ENCODE measurements at places on chromosomes 7 and 10.

- DNase-seq, result no peak
Observed at GRCh38 chr7:24500599-24500998, 72.7 kb upstream of the PALS2 start.

- no peak for DNase-seq
Observed at GRCh38 chr10:95346715-95347401, 56.1 kb upstream of the PDLIM1 start.

DNA sequence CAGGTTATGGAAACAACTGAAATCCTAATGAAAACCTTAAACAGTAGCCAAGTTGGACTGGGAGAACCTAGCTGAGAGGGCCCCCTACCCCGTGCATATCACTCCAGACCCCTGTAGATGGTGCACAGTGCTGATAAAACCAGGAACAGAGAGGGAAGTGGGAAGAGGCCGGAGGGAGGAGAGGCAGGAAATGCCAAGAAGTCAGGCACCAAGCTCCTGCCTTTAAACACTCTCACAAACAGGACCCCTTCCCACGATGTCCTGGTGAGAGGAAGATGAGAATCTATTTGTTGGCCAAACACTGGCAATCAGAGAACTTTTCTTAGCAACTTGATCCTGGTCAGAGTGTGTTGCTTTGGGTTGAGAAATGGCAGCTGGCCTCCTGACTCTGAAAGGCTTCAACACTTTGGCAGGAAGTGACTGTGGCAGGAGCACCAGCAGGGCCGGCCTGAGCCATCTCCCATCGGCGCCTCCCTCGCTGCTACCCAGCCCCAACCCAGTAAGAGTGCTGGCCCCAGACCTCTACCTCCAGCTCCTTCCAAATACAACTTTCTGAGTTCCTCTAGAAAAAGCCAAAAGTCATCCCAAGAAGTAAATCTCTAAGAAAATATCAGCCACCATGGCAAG lies 39.5 kb downstream of the GSDME start:
- DNase-seq, result no peak

- no peak for DNase-seq
Observed at GRCh38 chr10:97574374-97575126, 2.0 kb downstream of the ANKRD2 start.

DNA sequence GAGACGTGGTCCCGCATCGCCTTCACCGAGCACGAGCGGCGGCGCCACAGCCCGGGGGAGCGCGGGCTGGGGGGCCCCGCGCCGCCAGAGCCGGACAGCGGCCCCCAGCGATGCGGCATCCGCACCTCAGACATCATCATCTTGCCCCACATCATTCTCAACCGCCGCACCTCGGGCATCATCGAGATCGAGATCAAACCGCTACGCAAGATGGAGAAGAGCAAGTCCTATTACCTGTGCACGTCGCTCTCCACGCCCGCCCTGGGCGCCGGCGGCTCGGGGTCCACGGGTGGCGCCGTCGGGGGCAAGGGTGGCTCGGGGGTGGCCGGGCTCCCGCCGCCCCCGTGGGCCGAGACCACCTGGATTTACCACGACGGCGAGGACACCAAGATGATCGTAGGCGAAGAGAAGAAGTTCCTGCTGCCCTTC lies 737 bp downstream of the CNNM2 start:
- DNase-seq, result peak; percentile 54

DNA sequence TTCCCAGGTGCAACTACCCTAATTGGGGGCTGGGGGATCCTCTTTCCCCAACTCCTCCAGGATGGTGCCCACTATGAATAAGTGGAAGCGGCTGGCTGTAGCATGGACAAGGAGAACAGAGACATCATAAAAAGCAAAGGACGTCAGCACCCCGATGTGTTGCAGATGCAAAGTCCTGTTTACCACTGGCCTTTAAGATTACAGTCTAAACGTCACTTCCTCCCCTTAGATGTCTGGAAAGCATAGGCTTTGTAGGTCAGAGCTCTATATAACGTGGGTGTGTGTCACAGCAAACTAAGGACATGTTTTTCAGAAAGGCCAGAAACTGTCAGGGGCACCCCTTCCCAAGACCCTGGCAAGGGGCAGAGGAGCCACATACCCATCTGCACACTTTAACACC lies 7.9 kb downstream of the COBL start:
- no peak for DNase-seq

- DNase-seq, result no peak
Observed at GRCh38 chr10:124878457-124878739, 63.5 kb upstream of the ZRANB1 start.

GRCh38 chr7:2510909-2511768 lies 8.4 kb upstream of the LFNG start:
- DNase-seq, result peak; percentile 69

DNA sequence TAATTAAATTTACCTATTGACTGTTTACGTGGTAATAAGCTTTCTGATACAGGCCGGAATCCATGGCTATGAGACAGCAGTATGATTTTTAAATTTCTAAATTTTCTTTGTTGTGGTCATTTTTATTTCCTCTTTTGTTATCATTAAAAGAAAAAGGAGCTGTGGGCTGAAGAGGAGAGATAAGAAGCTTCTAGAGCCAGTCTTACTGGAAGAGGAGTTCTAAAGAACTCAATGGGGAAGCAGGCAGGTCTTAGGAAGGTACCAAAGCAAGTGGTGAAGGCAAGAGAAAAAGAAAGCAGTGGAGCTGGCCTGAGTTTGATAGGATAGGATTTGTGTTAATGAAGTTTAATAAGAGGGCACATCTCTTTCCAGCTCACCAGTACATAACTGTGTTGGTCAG lies 1187.8 kb downstream of the CNTNAP2 start:
- no peak for DNase-seq

GRCh38 chr7:158494643-158495042 lies 93.0 kb downstream of the PTPRN2 start:
- DNase-seq, result no peak

DNA sequence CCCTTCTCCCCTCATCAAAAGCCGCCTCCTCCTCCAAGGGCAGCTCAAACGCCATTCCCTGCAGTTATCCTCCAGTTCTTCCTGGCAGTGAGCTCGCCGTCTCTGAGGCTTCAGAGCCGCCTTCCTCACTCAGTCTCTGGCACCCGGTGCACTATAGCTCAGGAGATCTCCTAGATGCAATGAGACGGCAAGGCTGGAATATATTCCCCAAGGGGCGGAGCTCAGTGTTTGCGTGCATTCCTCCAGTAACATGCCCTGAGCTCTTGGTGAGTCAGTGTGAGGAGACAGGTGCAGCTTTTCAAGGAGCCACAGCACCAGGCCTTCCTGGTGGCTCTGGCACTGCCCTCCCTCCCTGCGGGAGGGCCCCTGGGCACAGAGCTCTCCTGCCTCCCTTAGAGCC lies 512.6 kb upstream of the FOXK1 start:
- no peak for DNase-seq

DNA sequence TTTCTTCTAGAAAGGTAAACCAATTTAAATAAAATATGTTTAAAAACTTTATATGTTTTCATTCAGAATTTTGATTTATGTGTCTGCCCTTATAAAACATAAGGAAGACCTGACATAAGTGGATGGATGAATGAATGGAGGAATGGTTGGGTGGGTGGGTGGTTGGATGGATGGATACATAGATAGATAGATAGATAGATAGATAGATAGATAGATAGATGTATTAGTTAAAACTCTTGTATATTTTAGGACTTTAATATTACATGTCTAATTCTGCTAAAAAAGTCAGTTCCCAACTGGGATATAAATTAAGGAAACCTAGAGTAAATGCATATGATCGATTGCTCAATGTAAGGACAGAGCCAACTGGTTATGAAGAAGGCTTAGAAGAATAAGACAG lies 156.3 kb upstream of the WNT16 start:
- no peak for DNase-seq

- DNase-seq, result no peak
Observed at GRCh38 chr10:96665306-96665705, 55.0 kb downstream of the PIK3AP1 start.

DNA sequence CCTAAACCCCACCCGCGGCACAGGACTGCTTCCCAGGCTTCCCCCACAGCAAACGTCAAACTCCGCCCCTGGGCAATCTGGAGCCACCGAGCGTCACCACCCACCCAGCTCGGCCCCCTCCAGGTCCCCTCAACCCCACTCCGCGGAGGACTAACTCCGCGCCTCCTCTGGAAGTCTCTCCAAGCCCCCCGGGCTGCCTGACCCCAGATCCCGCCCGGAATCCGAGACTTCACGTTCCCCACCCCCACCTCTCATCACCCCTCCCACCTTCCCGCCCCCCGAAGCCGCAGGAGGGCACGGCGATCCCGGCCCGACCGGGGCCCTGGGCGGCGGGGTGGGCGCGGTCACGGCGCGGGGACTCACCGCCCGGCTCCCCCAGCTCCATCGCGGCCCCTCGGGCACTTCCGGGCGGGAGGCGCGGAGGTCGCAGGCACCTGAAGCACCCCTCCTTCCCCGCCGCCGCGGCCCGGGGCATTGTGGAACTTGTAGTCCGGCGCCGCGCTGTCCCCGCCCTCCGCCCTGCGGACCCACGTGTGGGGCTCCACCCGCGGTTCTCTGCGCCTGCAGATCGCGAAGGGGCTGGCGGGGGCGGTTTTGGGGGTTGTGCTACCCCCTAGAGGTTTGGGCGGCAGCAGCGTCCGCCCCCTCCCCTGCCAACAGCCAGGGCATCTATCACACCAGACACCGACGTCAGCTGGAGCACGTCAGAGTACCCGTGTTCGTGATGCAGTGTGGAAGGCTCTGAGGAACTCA lies at the start of gene TMUB1:
Gene TMUB1, minus strand, starts transcription at position 423 of the 753 bp plus-strand sequence. CDS start 930 bp downstream, outside the sequence.
- peak; percentile 77 for DNase-seq

GRCh38 chr10:29329420-29329819 lies 40.5 kb downstream of the LYZL1 start:
- no peak for DNase-seq

DNA sequence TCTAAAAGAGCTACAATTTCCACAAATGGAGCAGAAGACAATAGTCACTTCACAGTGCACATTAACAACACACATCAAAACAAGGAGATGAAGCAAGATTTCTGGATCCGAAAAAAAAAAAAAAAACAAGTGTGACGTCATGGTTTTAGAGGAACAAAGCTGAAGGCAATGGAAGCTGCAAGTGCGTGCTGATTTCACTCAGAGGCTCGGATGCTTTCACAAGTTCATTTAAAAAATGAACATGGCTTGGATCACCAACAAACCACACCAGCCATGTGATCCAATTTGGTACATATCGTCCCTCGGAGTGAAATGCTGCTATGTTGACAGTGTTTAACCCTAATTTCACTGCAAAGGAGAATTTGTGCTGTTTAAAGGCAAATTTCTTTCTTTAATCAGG lies 337.0 kb upstream of the PRKCQ start:
- DNase-seq, result no peak

DNA sequence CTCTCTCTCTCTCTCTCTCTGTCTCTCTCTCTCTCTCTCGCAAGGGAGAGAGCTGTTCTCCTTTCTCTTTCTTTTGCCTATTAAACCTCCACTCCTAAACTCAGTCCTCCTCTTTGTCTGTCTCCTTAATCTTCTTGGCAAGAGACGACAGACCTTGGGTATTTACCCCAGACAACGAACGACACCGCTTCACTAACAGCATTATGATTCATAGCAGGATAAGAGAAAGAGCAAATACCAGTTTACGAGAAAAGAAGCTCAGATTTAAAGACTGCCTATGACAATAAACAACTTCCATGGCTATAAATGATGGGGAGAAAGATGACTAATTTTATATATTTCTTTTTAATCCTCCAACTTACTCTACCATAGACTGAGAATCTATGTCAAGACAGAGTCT lies 1396.5 kb upstream of the CELF2 start:
- DNase-seq, result no peak

- no peak for DNase-seq
Observed at GRCh38 chr7:116984917-116985316, 31.6 kb downstream of the ST7 start.

GRCh38 chr7:82472966-82473365 lies 29.4 kb upstream of the CACNA2D1 start:
- DNase-seq, result no peak

GRCh38 chr7:29866490-29866930 lies 60.2 kb downstream of the WIPF3 start:
- DNase-seq, result no peak

- no peak for DNase-seq
Observed at GRCh38 chr7:135509589-135509838, 388 bp downstream of the CNOT4 start.

DNA sequence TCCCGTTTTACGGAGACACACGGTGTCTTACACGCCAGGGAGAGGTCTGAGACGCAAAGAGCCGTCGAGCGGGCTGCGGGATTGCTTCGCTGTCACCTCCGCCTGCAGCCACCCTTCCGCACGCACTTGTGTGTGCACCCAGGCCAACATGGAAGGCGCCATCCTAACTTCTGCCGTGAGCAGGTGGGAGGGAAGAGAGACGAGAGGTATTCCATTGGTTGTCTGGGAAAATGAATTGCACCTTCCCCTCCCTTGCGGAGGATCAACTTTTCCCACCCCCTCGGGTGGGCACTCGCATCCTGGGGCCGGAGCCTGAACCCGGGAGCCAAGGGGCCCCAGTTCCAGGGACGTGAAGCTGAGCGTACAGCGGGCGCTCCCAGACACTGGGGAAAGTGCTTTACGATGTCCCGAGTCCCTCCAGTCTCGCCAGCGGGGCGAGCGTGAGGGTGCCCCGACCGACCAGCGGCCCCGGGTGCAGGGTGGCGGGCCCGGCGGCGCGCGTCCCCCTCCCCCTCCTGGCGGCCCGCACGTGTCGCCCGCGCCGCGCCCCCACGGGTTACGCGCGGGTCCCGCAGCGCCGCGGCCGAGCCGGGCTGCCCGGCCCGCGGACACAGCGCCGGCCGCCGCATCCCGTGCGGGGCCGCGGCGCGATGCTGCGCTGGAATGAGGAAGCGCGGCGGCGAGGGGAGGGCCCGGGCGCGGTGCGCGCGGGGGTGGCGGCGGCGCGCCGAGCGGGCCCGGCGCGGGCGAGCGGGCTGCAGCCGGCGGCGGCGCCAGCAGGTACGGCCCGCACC lies 984 bp upstream of the IKZF1 start:
- peak; percentile 45 for DNase-seq

DNA sequence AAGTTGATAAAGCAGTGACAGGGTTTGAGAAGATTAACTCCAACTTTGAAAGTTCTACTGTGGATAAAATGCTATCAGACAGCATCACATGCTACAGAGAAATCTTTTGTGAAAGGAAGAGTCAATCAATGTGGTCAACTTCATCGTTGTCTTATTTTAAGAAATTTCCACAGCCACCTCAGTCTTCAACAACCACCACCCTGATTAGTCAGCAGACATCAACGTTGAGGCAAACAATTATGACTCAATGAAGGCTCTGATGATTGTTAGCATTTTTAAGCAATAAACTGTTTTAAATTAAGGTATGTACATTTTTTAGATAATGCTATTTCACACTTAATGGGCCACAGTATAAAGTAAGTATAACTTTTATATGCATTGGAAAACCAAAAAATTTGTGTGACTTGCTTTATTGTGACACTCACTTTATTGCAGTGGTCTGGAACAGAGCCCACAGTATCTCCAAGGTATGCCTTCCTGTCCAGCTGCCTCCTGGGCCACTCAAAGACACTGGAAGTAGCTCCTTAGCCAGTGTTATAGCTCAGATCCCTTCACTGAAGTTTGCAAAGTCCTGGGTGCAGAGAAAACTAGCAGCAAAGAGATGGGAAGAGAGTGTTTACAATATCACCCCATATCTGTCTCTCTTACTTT lies 293.1 kb downstream of the ARHGAP12 start:
- DNase-seq, result no peak

All from stimulated activated naive CD8-positive, alpha-beta T cell treated with anti-CD3 and anti-CD28 coated beads, Interleukin-15, amount 100 ng/mL, for 72 hours (primary cell).